ENCODE measurements at places on chromosomes 3 and 15.

DNA sequence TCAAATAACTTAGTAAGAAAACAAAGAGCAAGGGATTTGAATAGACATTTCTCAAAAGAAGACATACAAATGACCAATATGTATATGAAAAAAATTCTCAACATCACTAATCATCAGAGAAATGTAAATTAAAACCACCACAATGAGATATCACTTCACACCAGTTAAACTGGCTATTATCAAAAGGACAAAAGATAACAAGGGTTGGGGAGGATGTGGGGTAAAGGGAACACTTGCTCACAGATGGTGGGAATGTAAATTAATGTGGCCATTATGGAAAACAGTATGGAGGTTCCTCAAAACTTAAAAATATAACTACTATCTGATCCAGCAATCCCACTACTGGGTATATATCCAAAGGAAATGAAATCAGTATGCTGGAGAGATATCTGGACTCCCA lies 46.0 kb upstream of the RYK start:
- DNase-seq = no peak

DNA sequence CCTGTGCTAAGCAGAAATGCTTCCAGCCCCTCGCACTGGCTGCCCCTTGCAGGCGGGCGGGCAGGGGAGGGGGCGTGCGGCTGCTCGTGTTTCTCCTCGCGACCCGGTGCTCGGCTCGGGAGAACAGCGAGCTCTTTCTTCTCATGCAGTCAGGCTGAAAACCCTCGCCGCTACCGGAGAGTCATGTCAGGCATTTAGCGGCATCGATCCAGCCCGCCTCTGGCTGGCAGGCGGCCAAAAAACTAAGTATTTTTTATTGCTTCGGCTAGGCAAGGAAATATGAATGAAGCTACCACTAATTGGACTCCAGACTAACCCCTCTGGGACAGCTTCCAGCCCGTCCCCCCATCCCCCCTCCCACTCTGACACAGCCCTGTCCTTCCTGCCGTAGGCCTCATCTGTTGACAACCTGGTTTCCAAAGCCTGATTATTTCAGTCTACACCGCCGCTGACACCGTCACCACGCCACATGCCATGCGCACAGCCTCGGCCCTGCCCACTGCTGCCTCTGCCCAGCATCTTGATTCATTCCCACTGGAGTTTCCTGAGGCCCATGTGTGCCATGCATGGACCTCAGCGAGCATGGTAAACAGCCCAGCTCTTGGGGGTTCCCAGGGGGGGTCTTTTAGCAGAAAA lies 35.3 kb downstream of the TLE3 start:
- peak; percentile 79 for DNase-seq

DNA sequence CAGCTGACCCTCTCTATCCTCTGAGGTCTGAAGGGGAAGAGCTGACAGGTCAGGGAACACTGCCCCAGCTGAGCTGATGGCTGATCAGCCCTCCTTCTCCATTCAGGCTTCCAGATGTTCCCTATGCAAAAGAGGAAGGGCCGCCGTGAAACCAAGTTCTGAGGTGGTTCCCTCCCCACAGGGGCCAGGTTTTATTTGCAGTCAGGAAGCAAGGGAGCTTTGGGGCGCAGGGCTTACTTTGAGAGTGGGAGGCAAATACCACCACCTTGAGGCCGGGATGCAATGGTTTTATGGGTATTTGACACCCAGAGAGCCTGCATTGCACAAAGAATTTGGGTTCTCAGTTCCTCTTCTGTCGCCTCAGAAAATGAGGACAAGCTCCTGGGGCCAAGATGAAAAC lies 186.9 kb downstream of the ARRDC4 start:
- DNase-seq = no peak

- no peak for DNase-seq
These were observed 50.3 kb upstream of the PLSCR5 start for GRCh38 chr3:146655333-146655996.

DNA sequence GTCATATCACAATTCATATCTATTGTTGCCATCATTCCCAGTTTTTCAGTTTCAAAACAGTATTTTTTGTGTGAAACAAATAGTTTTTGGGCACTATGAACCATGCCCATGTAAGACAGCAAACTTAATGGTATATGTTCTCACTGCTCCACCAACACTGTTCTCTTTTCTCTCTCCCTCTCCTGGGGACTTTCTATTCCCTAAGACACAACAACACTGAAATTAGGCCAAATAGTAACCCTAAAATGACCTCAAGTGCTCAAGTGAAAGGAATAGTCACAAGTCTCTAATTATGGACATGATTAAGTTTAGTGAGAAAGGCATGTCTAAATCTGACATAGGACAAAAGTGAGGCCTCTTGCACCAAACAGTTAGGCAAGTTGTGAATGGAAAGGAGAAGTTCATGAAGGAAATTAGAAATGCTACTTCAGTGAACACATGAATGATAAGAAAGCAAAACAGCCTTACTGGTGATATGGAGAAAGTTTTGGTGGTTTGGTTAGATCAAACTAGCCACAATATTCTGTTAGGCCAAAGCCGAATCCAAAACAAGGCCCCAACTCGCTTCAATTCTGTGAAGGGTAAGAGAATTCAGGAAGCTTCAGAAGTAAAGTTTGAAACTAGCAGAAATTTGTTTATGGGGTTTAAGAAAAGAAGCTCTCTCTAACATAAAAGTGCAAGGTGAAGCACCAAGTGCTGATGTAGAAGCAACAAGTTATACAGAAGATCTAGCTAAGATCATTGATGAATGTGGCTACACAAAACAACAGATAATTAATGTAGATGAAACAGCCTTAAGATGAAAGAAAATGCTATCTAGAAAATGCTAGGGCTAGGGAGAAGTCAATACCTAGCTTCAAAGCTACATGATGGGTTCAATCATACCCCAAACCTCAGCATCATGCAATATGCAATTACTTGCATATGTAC lies 104.2 kb downstream of the CBLB start:
- no peak for DNase-seq

GRCh38 chr3:184537885-184538665 lies 23.5 kb upstream of the EPHB3 start:
- no peak for DNase-seq

GRCh38 chr3:160044121-160044520 lies 55.5 kb downstream of the IL12A start:
- no peak for DNase-seq

- no peak for DNase-seq
These were observed 421.7 kb upstream of the GRM7 start for GRCh38 chr3:6439226-6439625.
